Suppressor macrophage treated with lipopolysaccharide for 4 hours (primary cell): ENCODE measurements at places on chromosomes 3 and 15.

- DNase-seq: no peak
These were observed 129.6 kb upstream of the IQSEC1 start for GRCh38 chr3:13202744-13203397.

DNA sequence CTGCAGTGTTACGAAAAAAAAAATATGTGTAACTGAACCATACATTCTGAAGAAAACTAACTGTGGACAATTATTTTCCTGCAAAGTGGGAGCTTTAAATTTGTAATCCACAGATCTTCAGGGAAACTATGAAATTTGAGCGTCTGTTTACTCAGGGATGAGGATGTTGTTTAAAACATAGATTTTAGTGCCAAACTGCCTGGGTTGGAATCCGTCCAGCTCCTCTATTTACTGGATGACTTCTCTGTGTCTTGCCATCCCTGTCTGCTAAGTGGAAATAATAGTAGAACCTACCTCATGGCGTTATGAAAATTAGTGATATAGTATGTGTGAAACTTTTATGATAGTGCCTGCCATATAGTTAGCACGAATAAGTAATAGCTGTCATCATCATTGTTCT is 666.5 kb downstream of the SQOR start:
- DNase-seq: no peak

GRCh38 chr3:100869787-100870186 is 123.4 kb downstream of the ABI3BP start:
- no peak for DNase-seq

DNA sequence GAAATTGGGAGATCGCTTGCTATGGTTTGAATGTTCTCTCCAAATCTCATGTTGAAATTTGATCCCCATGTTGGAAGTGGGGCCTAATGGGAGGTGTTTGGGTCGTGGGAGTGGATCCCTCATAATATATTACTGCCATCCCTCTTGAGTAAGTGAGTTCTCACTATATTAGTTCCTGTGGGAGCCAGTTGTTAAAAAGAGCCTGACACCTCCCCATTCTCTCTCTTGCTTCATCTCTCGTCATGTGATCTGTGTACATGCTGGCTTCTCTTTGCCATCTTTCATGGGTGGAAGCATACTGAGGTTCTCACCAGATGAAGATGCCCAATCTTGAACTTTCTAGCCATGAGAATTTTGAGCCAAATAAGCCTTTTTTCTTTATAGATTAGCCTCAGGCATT is 43.0 kb upstream of the IL20RB start:
- no peak for DNase-seq

- no peak for DNase-seq
These were observed 26.2 kb downstream of the HMCES start for GRCh38 chr3:129304962-129305222.

- no peak for DNase-seq
These were observed 508.9 kb upstream of the ADAMTS9 start for GRCh38 chr3:65196663-65197062.

DNA sequence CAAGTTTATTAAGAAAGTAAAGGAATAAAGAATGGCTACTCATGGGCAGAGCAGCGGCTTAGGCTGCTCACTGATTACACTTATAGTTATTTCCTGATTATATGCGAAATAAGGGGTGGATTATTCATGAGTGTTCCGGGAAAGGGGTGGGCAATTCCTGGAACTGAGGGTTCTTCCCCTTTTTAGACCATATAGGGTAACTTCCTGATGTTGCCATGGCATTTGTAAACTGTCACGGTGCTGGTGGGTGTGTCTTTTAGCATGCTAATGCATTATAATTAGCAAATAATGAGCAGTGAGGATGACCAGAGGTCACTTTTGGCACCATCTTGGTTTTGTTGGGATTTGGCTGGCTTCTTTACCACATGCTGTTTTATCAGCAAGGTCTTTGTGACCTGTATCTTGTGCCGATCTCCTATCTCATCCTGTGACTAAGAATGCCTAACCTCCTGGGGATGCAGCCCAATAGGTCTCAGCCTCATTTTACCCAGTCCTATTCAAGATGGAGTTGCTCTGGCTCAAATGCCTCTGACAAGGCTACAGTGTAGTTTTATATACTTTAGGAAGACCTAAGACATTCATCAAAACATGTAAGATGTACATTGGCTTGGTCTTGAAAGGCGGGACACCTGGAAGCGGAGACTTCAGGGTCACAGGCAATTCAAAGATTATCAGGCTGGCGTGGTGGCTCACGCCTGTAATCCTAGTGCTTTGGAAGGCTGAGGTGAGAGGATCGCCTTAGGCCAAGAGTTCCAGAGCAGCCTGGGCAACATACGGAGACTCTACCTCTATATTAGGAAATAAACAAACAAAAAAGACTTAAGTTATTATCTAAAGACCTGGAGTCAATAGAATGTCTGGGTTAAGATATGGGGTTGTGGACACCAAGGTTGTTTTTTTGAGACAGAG is 3.2 kb upstream of the BLOC1S6 start:
- peak; percentile 83 for DNase-seq
